ENCODE measurements at places on chromosomes 5 and 9.

- no peak for DNase-seq
Observed at GRCh38 chr9:120783602-120784047, 9.6 kb downstream of the FBXW2 start.

- DNase-seq: no peak
Observed at GRCh38 chr5:137032929-137033328, 466.2 kb downstream of the SPOCK1 start.

GRCh38 chr5:14123974-14124482 lies 19.1 kb upstream of the TRIO start:
- no peak for DNase-seq

DNA sequence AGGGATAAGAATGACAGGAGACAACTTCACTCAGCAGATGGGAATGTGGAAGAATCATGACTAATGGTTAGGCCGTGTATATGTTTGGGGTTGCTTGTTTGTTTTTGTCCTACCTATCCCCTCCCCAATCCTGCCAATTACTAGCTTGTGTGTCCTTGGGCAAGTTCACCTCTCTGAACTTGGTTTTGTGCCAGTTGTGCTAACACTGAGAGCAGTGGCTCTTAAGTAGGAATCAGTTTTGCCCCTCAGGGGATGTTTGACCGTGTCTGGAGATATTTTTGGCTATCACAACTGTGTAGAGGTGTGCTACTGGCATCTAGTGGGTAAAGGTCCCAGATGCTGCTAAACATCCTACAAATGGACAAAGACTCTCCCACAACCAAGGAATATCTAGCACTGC lies 287.0 kb downstream of the DMRT2 start:
- no peak for DNase-seq

GRCh38 chr9:36928670-36929349 lies 105.3 kb downstream of the PAX5 start:
- DNase-seq: peak; percentile 32

- DNase-seq: no peak
Observed at GRCh38 chr5:113271745-113272454, 162.9 kb downstream of the TSSK1B start.

GRCh38 chr5:7753596-7753995 lies 97.3 kb downstream of the CFAP90 start:
- no peak for DNase-seq

GRCh38 chr9:12801187-12801586 lies 26.4 kb downstream of the LURAP1L start:
- DNase-seq: no peak

GRCh38 chr5:107067395-107067794 lies 603.3 kb downstream of the EFNA5 start:
- peak; percentile 39 for DNase-seq

- no peak for DNase-seq
Observed at GRCh38 chr5:83360573-83360972, 111.0 kb upstream of the VCAN start.

DNA sequence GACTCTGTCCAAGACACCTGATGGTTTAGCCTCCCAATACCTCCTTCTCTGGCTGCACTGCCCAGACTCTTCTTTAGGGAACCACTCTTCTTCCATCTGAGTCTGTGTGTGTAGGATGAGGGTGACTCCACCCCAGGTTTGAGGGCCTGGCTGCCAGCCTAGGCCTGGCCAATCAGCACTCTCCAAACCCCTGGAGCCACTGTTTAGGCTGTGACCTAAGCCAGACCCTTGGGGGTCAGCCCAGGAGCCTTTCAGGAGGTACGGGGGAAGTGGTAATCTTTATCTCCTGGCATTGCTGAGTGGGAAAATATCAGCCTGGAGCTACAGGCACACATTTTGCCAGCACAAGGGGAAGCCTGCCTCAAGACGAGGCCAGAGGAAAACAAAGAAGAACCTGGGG lies 6.2 kb upstream of the ERGIC1 start:
- DNase-seq: no peak

- DNase-seq: no peak
Observed at GRCh38 chr5:119270960-119271757, 84.7 kb upstream of the TNFAIP8 start.

GRCh38 chr9:38442473-38443096 lies 18.3 kb upstream of the IGFBPL1 start:
- no peak for DNase-seq

GRCh38 chr5:59134471-59135163 lies 551.7 kb downstream of the RAB3C start:
- no peak for DNase-seq

DNA sequence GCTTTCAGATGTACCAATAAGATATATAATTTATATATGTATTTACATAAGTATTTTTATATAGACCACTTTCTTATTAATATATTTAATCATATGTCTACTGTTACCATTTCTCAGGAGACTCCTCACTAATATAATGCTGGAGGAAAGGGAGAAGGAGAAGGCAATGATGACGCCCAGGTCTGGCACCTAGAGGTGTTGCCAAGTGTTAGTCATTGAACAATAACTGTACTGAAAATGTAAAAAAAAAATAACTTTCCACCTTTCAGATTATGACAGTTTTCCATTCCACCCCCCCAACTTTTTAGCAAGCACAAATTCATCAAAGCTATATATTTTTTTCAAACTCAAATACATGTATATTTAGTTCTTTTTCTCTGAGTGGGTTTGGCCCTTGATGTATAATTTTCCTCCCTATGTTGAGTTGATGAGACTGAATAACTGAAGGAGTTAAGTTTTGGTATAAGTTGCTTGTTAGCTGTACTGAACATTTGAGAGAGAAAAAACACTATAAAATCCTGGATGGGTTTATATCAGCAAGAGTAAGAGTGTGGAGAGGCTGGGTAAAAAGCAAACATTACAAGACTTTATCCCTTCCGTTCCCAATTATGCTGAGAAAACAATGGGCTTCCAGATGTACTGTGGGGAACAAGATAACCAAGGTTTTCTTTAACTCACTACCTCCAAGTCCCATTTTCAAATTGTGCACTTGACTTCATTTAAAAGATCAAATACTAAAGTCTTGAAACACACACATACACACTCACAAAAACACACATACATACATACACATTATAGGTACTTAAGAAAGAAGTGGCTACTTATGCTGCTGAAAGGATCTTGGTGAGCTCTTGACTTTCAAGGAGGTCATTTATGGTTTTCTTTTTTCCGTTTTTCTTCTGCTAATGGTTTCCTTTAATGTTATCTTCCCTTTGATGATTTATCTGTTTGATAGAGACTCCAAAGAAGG lies 142.8 kb upstream of the IFNE start:
- no peak for DNase-seq

DNA sequence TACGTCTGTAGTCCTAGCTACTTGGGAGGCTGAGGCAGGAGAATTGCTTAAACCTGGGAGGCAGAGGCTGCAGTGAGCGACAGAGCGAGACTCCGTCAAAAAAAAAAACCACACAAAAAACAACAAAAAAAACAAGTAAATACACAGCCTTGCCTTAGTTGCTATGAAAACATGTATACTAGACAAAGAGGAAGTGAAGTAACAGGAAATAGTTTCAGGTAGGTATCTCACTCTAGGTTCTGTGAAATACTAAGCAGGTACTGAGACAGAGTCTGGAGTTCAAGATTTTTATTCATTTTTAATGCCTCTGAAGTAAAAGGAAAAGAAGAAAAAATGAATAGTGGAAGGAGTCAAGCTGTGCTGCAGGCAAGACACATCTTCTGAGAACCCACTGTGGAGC lies 687.9 kb upstream of the RGMB start:
- DNase-seq: no peak

GRCh38 chr9:77848897-77849296 lies 182.7 kb downstream of the GNAQ start:
- peak; percentile 58 for DNase-seq

DNA sequence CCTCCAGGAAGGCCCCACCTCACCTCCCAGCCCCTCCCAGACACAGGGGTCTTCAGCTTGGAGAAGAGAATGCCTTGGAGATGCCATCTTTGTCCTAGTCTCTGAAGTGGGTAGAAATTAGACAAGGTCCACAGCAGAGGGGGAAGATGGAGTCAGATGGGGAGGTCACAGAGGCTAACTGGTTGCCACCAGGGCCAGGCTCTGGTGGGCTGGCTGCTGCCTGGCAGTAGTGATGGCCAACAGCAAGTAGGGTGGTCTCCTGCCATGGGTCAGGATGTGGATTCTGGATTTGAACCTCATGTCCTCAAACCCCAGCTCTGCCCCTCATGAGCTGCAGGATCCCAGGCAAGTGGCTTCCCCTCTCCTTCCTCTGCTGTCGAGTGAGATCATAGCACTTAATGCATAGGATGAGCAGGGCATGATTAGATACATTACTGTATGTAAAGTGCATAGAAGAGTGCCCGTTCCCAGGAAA lies 38.7 kb upstream of the NEK6 start:
- no peak for DNase-seq

DNA sequence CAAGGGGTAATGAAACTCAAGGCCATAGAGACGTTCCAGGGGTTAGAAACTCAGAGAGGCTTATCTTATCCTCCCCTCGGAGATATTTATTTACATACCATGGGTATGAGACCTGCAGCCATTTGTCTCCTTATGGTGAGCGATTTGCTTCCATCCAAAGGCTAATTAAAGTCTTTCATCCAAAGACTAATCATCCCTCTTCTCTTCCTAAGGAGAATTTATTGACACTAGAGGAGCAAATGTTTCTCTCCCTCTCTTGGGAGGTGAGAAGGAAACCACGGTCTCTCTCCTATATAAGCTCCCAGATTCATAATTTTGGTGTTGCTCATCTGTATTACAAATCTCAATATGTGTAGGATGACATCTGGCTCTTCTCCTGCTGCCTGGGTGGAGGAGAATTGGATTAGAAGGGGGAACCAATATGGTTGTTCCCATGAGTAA lies 31.0 kb upstream of the RPS23 start:
- no peak for DNase-seq

DNA sequence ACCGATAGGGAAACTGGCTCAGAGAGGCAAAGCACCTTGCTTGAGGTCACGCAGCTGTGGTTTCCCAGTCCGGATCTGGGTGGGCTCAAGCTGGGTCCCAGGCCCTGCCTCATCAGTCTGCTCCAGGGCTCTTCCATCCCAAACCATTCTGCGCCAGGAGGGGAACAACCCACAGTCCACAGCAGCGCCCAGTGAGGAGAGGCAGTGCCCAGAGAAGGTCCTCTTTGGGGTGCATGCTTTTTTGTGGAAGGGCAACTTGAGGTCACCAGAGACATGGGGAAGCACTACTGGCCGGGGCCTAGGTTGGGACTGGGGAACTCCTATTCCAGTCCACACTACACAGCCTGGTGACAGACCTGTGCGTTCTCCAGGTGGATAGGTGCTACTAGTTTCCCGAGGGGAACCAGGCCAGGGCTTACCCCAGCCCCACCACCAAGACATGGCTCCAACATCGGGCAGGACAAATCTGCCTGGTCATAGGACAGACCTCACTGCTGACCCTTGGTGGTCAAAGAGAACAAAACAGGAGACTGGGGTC lies 62.5 kb upstream of the RNF130 start:
- DNase-seq: no peak

GRCh38 chr9:77827104-77827784 lies 179.1 kb upstream of the GNA14 start:
- peak; percentile 26 for DNase-seq

- DNase-seq: no peak
Observed at GRCh38 chr5:662751-663435, 30.3 kb downstream of the TPPP start.

GRCh38 chr9:2693056-2693455 lies 24.3 kb upstream of the KCNV2 start:
- DNase-seq: peak; percentile 47

DNA sequence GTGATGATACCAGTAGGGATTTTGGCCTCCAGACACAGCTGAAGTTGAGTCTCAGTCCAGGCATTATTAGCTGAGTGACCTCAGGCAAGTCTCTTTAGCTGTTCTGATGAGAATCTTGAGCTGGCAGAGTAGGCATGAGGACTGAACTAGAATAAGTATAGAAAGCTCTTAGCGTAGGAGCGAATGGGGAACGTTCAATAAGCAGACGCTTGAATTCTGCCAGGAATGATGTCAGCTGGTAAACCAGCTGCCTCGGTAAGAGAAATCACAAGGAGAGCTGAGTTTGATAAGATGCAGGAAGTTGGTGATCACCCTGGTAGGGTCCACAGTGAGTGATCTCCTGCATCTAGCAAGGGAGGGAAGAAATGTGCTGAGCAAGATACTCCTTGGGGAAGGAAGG lies 280.4 kb downstream of the NTRK2 start:
- no peak for DNase-seq

- no peak for DNase-seq
Observed at GRCh38 chr9:89658401-89658800, 53.6 kb downstream of the GADD45G start.

GRCh38 chr5:113703266-113703665 lies 189.8 kb downstream of the YTHDC2 start:
- no peak for DNase-seq

DNA sequence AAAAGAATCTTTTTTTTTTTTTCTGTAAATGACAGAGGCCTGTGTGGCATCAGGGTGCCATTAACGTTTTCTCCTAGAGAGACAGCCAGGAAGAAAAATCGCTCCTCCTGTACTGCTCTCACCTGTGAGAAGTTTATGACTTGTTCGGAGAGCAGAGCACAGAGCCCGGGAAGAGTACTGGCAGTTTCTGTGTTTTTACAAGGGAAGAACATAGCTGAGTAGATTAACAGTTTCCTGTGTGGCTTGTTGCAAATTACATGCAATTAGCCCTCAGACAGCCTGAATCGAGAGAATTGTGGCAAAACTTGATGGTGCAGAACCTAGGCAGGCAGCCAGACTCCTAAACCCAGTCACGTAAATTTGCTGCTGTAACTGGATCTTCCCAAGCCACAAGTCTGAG lies 32.1 kb downstream of the PRKACG start:
- no peak for DNase-seq

DNA sequence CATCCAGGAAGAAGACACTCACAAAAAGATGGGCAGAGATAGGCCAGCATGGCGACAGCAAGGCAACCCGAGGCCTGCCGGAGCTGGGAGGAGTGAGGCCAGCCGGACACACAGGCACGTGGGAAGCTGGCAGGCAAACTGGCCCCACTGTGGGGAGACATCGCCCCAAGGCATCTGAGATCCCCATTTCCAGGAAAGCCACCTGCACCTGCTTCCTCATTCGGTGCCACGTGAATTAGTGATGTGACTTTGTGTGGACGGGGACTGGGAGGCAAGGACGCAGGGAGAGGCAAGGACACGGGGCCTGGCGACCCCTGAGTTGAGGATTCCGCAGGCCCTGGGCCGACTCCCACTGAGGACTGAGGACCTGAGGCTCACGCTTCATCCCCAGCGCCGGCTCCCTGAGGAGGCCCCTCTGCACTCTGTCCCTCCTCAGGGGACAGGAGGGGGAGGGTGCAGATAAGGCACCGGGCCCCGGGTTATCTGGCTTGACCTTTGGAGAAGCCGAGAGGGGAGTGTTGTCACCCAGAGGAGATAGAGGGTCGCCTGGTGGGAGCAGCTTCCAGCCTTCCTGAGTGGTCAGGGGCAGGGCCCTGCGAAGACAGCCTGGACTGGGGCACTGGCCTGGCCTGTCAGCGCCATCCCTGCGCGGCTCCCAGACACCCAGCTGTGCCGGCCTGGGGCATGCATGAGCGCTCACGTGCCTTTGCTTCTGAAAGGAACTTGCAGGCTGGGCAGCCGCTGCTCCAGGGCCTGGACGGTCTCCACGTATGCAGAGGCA lies 39.7 kb downstream of the NDUFS6 start:
- DNase-seq: no peak

- DNase-seq: no peak
Observed at GRCh38 chr9:72786948-72787347, 165.9 kb downstream of the ALDH1A1 start.

All from myocyte (in vitro differentiated cells).